ENCODE measurements at places on chromosomes 13 and 19. TPM values are rescaled to one million over a fixed set of nuclear protein-coding genes. Genes with fewer than 3 reads are reported as not detected.

ZNF8 gene
- total RNA-seq, result 1.8 TPM

SHISA2 gene
- not detected for total RNA-seq

CYP4F11 gene
- total RNA-seq, result not detected

MAG gene
- total RNA-seq, result 15.1 TPM

CXCL17 gene
- not detected for total RNA-seq

DNA sequence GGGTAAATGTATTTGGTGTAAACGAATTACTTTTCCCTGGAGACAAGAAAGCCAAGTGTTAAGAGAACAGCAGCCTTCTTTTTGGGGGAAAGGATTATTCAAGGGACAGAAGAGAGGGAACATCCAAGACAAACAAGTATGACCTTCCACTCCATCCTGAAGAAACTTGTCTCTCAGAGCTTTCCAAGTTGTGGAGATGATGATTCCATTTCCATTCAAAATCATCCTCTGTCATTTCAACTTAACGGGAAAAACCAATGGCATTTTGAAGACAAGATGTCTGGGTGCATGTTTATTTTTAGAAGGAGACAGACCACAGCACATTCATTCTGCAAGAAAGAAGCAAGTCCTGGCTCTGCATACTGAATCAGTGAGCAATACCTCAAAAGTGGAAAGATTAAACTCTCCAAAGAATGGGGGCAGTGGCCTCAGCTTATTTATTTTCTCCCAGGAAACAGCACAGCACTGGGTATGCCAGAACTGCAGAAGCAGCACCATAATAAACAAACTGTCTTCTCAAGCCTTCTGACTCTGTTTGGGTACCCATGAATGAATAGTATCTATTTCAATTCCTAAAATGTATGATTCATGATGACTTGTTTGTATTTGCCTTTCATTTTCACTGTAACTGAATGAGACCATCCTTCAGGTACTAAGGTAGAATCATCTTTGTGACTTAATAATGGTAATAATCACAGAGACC lies 541.0 kb downstream of the RFC3 start:
- DNase-seq, result no peak

GRCh38 chr19:47097396-47098201 lies 16.0 kb downstream of the ZC3H4 start:
- no peak for DNase-seq

GRCh38 chr13:46668931-46669525 lies 116.1 kb downstream of the LRCH1 start:
- no peak for DNase-seq

DNA sequence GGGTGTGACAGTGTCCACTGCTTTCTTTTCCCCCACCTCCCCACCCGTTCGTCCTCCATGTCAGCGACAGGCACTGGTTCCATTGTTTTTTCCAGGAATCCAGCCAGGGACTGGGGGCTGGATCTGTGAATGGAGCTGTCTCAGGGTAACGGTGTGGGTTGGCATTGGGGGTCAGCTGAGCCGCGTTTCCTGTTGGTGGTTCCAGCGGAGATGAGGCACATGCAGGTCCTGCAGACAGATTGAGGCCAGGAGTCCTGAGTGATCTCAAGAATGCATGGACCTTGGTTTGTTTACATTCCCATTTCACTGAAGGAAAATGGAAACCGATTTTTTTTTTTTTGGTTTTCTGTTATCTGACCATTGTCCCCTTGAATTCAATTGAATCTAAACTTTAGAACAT lies 303.9 kb downstream of the FGF9 start:
- DNase-seq, result no peak

DNA sequence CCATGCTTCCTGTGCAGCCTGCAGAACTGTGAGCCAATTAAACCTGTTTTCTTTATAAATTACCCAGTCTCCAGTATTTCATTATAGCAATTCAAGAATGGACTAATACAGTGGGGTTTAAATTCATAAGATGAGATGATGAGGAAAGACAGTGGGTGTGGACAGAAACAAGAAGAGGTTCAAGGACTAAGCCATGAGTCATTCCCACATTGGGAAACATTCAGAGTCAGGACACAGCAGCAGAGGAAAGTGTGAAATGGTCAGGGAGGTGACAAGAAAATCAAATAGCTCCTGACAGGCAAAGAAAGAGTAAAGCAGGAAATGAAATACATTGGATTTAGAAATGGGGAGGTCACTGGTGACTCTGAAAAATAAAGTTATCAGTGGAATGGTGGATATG lies 9.1 kb downstream of the ZNF841 start:
- no peak for DNase-seq

GRCh38 chr13:28597641-28598040 lies 61.3 kb upstream of the POMP start:
- DNase-seq, result no peak

DNA sequence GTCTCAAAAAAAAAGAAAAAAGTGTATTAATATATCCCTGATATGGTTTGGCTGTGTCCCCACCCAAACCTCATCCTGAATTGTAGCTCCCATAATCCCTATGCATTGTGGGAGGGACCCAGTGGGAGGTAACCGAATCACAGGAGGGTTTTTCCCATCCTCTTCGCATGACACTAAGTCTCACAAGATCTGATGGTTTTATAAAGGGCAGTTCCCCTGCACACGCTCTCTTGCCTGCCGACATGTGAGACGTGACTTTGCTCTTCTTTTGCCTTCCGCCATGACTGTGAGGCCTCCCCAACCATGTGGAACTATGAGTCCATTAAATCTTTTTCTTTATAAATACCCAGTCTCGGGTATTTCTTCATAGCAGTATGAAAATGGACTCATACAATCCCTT lies 17.7 kb downstream of the STK24 start:
- DNase-seq, result no peak
